ENCODE measurements at places on chromosomes 2 and 18.
A peak's percentile ranks its signal among the peaks of the same experiment; 100 is the strongest.

DNA sequence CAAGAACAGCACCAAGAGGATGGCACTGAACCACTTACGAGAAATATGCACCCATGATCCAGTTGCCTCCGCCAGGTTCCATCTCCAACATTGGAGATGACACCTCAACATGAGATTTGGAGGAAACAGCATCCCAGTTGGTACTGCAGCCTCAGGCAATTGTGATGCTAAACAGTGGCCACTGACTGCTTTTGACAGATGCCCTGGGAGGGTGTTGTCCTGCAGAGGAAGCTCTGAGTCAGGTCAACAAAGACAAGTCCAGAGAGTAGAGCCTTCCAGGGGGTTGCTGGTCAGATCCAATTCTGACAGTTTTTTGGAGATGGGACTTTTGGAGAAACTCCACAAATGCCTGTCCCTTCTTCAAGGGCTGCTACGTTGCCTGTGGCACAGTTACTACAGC is 82.4 kb downstream of the SNTG2 start:
- no peak for DNase-seq

DNA sequence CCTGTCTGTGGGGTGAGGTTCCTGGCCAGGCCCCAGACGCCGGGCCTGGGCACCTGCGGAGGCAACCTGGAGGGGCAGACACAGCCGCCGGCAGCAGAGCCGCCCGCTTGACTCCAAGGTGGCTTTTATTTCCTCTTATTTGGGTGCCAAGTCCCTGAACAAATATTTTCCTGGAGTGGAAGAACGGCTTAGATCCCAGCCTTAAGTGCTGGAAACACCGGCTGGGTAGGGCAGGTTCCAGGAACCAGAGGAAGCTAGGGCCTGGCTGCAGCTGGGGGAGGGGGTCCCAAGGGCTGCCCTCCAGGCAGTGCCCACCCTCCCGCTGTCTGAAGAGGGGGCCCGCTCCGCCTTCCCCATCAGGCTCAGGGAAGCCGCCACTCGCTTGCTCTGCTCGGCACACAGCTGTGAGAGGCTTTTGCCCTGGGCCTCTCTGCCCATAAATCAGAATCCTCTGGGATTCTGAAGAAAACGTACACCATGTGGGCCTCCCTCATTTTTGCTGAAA is 28.2 kb downstream of the SDC1 start:
- DNase-seq = no peak

DNA sequence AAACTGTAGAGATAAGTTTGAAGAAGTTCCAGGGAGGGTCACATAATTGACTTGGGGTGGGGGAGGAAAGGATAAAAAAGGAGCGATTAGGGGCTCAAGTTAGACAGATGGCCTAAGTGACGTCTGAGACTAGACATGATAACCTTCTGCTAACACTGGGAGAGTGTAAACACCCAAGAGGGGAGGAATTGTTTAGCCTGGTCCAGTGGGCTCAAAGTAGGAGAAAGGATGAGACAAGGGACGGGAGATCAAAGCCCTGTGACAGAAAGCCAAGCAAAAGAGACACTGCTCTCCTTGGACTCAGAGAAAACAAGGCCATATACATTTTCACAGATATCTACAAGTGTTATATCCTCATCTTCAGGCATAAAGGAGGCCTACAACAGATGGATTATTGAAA is 45.5 kb upstream of the IHH start:
- no peak for DNase-seq

GRCh38 chr2:186675380-186675779 is 18.5 kb upstream of the FAM171B start:
- DNase-seq = no peak

GRCh38 chr18:51988277-51988676 is 351.7 kb upstream of the DCC start:
- no peak for DNase-seq

GRCh38 chr2:107936433-107937359 is 49.6 kb upstream of the SLC5A7 start:
- no peak for DNase-seq

- DNase-seq = no peak
Observed at GRCh38 chr2:1907291-1907690, 163.0 kb upstream of the PXDN start.

GRCh38 chr2:11945139-11946126 is 199.0 kb downstream of the LPIN1 start:
- DNase-seq = no peak

GRCh38 chr18:67553437-67553836 is 36.9 kb upstream of the DSEL start:
- DNase-seq = no peak

GRCh38 chr2:148300544-148300943 is 279.7 kb downstream of the MBD5 start:
- no peak for DNase-seq

- DNase-seq = no peak
Observed at GRCh38 chr18:67876871-67877270, 360.4 kb upstream of the DSEL start.

DNA sequence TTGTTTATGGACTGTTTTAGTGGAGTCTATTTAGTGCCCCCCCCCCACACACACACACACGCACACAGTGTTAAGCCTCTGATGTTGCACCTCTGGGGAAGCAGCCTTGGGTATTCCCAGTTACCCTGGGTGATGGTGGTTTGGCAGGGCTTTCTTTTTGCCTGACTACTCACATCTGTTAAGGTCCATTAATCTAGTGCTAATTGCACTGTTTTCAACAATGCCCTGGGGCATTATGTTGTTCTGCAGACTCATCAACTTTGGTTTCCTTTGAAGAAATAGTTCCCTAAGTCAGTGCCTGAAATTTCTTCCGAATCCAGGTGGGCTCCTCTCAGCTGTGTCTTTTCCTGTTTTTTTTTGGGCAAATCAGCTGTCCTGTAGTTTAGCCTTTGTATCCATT is 34.7 kb downstream of the SPOPL start:
- no peak for DNase-seq

- DNase-seq = no peak
Observed at GRCh38 chr2:36951574-36951973, 14.8 kb downstream of the STRN start.

GRCh38 chr18:35451032-35451431 is 46.7 kb downstream of the INO80C start:
- DNase-seq = no peak

DNA sequence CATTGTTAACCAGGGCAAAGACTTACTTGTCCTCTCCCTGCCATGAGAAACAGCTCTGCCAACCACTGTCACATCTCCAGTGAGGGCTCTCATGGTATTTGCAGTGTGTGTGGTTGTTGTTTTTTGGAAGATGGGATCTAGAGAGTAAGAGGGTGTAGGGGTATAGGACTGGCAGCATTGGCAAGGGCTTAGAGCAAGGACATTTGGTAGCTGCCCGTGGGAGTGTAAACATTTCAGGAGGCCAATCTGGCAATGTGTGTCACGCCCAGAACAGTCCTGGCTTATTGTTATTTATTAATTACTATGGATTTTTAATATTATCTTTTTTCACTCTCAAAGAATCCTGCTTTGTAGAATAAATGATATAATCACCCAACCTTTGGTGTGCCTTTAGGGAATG is 90.5 kb downstream of the TMEM17 start:
- no peak for DNase-seq

- no peak for DNase-seq
Observed at GRCh38 chr2:238640486-238640885, 207.4 kb upstream of the TWIST2 start.

- no peak for DNase-seq
Observed at GRCh38 chr2:2810504-2810903, 479.4 kb upstream of the MYT1L start.

- no peak for DNase-seq
Observed at GRCh38 chr2:125935559-125935958, 720.4 kb upstream of the GYPC start.

- no peak for DNase-seq
Observed at GRCh38 chr2:208363485-208363884, 43.1 kb upstream of the PTH2R start.

DNA sequence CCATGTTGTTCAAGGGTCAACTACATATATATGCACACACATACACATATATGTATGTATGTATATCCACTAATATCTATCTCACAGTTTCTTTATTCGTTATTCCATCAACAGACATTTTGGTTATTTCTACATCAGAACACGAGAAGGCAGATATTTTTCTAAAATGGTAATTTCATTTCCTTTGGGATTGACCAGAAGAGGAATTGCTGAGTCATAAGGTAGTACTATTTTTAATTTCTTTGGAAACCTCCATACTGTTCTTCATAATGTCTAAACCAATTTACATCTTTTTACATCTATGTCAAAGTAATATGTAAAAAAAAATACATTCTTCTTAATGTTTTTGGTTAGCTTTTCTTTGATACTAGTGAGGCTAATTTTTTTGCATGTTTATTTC is 630.7 kb upstream of the GCFC2 start:
- DNase-seq = no peak

DNA sequence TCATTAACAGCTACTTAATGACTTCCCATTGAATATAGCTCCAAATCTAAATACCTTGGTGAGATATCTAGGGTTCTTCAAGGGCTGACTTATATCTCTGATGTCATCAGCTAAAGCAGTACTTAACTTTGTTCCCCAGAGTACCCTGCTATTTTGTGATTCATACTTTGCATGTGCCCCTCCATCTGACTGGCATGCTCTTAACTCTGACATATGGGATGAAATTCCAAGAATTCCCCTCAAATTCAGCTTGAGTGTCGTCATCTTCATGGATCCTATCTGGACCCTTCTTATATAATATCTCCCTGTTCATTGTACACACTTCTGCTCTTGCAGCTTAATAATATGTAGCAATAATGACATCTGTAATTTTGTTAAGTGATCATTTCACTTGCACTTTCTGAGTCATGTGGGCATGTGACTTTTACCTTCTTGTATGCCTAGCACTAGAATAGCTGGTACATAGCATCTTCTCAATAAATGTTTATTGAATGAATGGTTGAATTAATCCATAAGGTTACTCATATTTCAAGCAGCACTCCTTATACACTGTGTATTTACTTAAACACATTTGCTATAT is 172.9 kb downstream of the WDR7 start:
- no peak for DNase-seq

DNA sequence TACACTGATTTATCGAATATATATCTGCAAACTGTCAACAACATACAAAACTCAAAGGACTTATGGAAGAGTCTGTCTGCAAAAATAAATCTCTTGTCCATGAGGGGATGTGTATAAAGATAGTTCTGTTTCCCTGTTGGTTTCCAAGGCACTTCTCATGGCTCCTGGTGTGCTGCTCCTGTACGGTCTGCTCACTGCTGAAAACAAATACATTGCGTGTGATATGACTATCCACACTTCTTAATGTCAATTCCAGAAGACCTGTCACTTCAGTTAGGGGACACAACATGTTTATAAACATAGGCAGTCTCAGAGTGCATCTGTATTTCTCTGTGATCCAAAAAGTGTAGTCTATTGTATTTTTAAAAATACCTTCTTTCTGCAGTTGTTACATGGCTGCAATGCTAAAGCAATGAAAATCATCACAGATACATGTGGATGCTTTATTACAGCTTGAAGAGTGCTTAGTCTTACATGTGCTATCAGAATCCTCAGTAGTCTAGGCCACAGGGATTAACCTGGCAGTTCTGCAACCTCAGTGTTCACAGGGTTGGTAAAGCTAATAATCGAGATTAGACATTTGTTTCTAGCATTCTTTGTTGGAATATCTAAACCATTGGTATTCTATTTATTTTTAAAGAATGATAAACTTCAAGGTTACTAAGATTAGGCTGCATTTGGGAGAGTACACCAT is 7.8 kb downstream of the ALKAL2 start:
- no peak for DNase-seq

DNA sequence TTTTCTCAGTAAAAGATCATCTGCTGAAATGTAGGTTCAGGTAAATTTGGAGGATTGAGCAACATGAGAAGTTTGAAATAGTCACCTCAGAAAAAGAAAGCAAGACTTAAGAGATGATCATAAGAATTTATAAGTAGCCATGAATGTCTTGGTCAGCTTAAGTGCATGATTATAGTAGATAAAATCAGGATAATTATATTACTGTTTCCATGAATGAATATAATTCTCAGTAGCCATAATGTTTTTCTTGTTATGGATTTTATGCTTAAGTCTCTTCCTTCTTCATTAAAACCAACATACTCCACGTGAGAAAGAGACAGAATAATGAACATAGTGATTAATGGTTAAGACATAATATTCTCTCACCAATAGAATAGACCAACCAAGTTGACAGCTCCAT is 223.7 kb downstream of the EXOC6B start:
- no peak for DNase-seq

GRCh38 chr2:219447242-219448098 is 12.8 kb downstream of the SPEG start:
- DNase-seq = no peak

- no peak for DNase-seq
Observed at GRCh38 chr2:28602751-28603639, 107.1 kb downstream of the PLB1 start.

DNA sequence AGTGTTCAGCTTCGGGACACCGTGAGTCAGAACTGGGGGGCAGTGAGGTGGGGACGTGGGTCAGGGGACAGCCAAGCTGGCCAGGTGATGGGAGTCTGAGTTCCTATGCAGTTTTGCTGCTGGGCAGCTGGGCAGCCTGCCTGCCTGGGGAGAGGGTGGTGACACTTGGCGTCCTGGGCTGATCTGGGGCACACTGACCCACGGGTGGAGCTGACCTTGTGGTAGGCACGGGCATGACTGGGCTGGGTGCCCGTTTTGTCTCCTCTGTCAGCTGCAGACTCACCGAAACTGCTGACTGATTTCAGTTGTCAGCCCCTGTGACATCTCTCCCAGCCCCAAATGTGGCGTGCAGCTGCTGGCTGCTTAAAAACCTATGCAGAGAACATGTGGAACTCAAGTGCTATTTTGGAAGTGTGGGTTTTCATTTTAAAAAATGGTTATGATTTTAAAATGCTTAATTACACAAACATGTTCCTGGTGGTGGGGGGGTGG is 32.6 kb upstream of the E2F6 start:
- DNase-seq = no peak

DNA sequence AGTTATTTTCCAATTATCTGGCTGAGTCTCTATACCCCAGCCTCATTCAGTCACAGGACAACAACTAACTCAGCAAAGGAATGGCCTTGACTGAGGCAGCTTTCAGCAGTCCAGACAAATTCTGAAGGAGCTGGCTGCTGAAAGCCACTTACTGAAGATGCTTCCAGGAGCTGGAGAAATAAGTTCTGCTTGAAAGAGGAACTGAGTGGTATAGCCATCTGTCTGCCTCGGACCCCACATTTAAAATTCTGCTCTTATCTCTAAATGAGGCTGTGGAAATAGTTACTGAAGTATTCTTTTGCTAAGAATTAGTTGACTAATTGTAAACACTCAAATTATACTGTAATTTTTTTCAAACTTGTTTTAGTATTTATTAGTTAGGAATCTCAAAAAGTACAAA is 9.1 kb upstream of the GPD2 start:
- DNase-seq = no peak

GRCh38 chr2:236273126-236273525 is 8.9 kb upstream of the ASB18 start:
- DNase-seq = no peak

- peak; percentile 15 for DNase-seq
Observed at GRCh38 chr2:227890495-227891079, 19.2 kb downstream of the DAW1 start.
